ENCODE measurements at places on chromosomes 4 and X.

GRCh38 chrX:120260369-120260768 is 9.8 kb downstream of the ZBTB33 start:
- DNase-seq = no peak

DNA sequence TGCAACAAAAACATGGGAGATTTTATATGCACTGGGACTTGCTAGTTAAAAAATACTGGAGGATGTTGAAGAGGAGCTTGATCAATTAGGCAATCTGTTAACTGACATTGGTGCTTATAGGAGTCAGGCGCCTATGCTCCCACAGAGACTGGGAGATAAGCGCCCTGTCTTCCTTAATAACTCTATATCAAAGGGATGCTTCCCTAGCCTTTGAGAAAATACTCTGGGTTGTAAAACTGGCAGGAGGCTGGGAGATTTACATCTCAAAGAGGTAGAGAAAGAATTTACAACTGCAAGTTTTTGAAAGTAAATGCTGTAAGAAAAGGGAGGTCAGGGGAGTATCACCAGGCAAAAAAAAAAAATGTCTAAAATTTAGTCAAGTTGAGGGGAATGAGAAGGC is 325.4 kb downstream of the PCDH10 start:
- no peak for DNase-seq

GRCh38 chr4:61782133-61782532 is 582.0 kb downstream of the ADGRL3 start:
- DNase-seq = no peak

DNA sequence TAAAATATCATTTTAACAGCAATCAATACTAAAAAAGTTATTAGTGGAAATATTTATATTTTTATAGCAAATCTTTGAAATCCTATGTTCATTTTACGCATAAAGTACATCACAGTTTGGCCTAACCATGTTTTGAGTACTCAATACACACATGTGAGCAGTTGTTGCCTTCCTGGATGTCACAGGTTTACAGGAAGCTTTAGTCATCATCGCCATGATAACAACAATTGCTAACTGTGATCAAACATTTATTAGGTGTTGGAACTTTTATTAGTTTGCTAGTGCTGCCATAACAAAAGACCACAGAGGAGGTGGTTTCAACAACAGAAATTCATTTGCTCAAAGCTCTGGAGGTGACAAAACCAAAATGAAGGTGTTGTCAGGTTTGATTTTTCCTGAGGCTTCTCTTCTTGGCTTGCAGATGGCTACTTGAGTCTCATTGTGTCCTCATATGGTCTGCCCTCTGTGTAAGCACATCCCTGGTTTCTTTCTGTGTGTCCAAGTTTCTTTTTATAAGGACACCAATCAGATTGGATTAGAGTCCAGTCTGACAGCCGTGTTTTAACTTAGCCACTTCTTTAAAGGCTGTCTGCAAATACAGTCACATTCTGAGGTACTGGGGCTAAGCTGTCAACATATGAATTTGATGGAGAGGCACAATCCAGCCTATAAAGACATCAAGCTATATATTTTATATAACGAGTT is 43.1 kb upstream of the BOD1L1 start:
- DNase-seq = no peak

DNA sequence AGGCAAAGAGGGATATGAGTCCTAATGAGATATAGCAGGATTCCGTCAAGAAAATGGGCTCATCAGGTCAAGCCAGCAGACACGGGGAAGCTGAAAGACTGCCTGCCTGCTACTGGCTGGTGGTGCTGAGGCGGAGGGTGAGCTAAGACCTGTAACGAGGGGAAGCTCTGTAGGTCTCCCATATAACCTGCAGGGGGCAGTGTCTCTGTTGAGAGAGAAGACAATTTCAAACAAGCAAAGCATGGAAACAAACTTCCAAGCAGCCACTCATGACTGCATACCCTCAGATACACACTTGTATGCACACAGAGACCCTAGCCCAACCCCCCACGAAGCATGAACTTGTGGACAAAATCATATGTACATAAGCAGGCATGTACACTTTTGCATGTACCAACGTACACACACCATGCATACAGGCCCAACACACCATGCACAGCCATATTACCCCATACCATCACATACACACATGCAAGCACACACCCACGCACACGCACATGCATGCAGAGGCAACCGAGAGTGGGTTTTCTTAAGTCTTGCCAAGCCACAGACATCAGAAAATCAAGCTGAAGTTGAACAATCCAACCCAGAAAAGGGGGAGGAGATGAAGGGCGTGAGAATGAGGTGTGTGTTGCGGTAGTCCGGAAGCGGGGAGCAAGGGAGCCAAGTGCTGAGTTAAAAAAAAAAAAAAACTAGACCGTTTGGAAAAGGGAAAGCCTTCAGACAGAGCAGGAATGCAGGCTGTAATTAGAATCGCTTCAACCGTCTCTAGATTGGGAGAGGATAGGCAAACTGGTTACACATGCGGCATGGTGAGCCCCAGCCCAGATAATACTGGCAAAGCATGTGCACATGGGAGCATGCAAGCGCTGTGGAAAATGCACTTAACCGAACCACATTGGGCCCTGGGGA is 71.0 kb downstream of the PJA1 start:
- DNase-seq = no peak

- no peak for DNase-seq
Measured at GRCh38 chr4:41883988-41884734, 51.1 kb upstream of the TMEM33 start.

- DNase-seq = no peak
Measured at GRCh38 chrX:108177351-108178142, 86.0 kb downstream of the ATG4A start.

DNA sequence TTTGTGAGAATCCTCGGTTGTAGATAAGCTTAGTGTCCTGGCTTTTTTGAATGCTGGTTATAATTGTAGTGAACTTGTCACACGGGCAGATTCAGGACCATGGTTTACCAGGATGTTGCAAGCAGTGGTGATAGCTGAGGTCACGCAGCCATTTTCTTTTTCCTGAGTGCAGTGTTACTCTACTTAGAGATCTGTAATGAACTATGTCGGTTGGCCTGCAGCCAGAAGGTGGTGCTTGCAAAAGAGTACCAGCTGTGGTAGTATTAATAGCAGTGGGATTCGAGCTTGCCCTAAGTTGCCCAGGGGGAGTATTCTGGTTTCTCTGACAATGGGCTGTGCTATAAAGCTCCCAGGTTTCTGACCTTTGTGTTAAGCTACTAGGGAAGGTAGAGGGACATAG is 368.9 kb downstream of the SLITRK2 start:
- no peak for DNase-seq

DNA sequence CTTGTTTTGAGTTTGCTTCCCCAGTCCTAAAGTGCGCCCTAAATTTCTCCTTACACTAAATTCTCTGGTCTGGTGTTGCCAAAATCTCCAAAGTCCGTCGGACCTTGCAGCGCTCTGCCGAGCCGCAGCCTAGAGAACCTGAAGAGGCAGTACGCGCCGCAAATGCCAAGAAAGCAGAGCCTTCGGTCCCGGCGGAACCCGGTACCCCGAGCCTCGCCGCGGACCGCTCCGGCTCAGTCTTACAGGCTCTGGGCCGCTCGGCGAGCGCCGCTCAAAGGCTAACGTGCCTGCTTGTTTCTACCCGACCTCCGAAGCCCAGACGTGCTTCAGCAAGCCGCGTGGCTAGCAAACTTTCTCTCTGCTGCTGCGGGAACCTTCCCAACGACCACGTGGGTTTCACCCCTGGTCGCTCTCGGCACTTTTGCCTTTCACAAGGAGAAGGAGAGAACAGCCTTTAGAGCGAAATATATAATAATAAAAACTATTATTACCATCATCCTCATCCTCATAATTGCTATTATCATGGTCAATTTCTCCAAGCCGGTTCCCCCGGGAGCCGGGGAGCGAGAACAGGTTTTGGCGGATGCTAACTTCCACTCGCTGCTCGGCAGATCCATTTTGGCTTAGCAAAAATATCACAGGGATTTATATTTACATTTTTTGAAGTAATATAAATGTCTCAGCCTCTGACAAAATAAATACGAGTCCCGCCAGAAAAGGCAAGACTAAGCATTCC is 2.2 kb upstream of the HTR2C start:
- peak; percentile 50 for DNase-seq

Measured in H1 (cell line).